EH (cell line): ENCODE measurements at places on chromosomes 13 and 19.

DNA sequence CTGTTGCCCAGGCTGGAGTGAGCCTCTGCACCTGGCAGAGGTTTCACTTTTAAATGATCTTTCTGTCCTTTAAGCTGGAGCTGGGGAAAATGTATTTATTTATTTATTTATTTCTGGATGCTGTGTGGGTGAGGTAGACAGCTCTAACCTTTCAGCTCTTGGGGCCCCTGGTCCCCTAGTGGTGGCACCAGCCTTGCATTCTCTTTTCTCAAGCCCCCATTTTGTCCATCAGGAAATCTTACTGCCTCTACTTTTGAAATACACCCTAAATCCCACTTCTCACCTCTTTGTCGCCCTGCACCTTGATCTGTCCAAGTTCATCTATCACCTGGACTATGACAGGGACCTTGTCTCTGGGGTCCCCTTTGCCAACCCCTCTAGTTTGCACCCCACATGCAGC is 2.1 kb upstream of the B9D2 start:
- DNase-seq, result no peak

GRCh38 chr19:12840091-12841079 is 2.1 kb downstream of the MAST1 start:
- DNase-seq, result peak; percentile 82

DNA sequence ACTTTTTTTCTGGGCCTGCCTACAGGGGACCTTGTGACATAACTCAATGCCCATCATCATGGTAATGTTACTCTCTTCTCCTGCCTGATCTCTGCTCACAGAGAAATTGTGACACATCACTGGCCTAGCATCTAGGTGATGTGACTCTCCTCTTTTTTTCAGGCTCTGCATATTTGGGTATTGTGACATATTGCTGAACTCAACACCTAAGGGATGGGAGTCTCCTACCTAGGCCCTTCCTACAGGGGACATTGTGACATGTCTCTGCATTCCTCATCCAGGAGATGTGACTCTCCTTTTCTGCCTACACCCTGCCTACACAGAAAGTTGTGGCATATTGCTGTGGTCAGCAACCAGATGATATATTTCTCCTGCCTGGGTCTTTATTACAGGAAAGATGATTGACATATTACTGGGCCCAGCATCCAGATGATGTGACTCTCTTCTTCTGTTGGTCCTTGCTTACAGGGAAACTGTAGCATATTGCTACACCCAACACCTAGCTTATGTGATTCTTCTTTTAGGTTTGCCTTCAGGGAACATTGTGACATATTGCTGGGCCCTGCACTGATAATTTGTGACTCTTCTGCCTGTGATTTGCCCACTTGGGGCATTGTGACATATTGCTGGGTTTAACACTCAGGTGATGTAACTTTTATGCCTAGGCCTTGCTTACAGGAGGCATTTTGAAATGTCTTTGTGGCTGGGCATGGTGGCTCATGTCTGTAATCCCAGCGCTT is 21.0 kb upstream of the ZNF254 start:
- DNase-seq, result no peak

- no peak for DNase-seq
These were observed 929.4 kb downstream of the UQCRFS1 start for GRCh38 chr19:28283592-28283991.

- DNase-seq, result peak; percentile 43
These were observed at the start of gene MISP3 for GRCh38 chr19:14072535-14073260. MISP3 (plus strand) TSS chr19:14072786; CDS start chr19:14073310, 524 bp downstream.

GRCh38 chr19:6273701-6274601 is 5.8 kb downstream of the MLLT1 start:
- DNase-seq, result peak; percentile 97

- peak; percentile 76 for DNase-seq
These were observed 72.1 kb downstream of the KLF12 start for GRCh38 chr13:74061926-74062595.

GRCh38 chr13:104875038-104875754 is 1660.3 kb downstream of the EFNB2 start:
- DNase-seq, result no peak

- peak; percentile 34 for DNase-seq
These were observed 7.8 kb downstream of the DIAPH3 start for GRCh38 chr13:60155978-60156377.

GRCh38 chr13:37181620-37182019 is 76.2 kb upstream of the CSNK1A1L start:
- DNase-seq, result no peak

DNA sequence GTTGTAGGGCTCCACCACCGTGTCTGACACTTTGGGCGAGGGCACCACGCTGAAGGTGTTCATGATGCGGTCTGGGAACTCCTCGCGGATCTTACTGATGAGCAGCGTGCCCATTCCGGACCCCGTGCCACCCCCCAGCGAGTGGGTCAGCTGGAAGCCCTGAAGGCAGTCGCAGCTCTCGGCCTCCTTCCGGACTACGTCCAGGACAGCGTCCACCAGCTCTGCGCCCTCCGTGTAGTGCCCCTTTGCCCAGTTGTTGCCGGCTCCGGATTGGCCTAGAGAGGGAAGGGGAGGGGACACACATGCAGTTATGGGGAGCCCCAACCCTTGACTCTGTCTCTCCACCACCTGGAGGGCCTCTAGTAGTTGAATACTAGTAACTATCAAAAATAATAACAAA is 6.2 kb downstream of the TUBB4A start:
- DNase-seq, result no peak

DNA sequence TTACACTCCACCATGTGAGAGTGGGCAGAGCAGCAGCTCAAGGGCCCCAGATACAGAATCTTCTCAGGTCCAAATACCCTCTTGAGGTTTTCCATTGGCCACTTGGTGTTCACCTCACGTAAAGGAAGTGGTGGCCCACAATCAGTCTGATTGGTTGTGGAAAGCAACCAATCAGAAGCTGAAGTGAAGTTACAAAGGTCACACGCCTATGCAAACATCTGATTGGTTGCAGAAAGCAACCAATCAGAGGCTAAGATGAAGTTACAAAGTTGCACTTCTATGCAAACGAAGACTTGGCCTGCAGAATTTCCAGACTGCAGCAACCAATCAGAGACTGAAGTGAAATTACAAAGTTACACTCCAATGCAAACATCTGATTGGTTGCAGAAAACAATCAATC is 14.3 kb upstream of the TM9SF2 start:
- peak; percentile 4 for DNase-seq

DNA sequence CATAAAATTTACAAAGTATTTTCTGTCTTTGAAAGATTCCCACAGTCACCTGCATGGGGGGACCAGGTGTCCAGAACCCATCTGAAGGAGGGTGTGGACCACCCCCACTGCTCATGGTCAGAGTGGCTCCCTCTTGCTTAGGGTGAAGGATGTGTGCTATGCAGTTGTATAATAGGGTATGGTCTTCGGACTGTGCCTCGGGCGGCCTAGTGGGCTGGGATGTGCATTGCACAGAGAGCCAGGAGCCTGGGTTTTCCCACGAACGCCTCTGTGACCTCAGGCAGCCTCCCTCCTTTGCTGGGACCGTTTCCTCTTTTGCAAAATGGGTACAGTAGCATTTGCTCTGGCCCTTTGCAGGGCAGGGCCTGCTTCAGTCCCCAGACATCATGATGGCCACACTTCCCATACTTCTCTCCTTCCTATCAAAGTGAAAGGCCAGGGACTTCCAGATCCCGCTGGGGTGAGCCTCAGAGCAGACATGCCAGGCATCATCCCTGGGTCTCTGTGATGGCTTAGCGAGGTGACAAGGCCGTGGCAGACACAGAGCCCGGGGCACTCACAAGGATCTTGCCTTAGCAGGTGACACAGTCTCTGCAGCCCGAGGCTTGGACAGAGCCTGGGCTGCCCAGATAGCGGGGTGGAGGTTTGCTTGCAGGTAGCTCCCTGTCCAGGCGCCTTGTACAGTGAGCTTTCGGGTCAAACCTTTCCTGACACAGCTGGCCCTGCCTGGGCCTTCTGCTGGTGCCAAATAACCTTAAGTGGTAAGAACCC is 59.4 kb upstream of the ZNF536 start:
- no peak for DNase-seq

- DNase-seq, result no peak
These were observed 10.2 kb upstream of the EBPL start for GRCh38 chr13:49701491-49701890.

DNA sequence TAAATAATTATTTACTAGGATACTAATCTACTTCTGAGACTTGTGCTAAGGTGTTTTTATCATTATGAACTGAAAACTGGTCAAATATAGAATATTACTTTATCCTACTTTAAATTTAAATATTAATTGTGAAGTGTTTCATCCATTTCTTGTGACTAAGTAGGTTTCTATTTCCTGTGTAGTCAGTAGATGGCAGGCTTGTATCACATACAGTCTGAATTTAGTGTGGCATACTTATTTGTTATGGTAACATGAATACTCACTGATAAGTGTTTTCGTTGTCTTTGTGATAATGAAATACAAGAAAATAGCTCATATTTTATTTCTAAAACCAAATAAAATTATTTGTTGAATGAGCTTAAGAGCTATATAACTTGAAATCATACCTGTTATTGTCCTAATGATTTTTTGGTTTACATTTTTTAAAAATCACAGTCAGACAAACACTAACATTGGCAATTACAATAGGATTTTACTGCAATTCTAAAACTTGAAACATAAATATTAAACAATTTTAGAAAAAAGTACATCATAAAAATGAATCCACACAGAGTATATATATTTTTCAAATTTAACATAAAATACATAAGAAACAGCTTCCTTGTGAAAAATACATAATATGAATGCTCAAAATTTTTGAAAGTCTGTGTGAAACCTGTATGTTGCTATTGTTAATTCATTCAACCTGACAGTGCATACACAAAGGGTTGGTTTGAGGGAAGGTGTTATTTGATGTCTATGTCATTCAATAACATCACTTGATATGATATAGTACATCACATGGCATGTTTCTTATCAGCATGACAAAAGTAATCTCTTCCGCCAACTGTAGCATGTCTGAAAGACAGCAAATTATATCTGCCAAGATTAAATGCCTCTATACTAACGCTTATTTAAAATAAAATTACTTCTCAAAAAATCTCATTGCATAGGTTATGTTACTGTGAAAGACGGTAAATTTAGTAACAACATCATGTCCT is 904.8 kb upstream of the PCDH20 start:
- no peak for DNase-seq

DNA sequence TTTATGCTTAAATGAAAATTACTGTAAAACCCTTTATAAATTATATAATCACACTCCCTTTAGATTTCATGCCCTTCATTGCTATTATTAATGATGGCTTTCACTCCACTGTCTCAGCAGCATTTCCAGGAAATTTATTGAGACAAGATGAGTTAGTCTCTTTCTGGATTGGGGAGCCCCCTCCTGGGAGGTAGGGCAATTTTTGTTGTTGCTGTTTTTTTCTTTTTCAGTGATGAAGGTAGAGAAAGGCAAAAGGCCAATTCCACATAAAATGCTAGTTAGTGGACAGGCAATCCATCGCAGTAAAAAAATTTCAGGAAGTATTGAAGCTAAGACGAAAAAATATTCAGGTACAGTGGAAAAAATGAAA is 80.2 kb downstream of the TEX26 start:
- peak; percentile 52 for DNase-seq

DNA sequence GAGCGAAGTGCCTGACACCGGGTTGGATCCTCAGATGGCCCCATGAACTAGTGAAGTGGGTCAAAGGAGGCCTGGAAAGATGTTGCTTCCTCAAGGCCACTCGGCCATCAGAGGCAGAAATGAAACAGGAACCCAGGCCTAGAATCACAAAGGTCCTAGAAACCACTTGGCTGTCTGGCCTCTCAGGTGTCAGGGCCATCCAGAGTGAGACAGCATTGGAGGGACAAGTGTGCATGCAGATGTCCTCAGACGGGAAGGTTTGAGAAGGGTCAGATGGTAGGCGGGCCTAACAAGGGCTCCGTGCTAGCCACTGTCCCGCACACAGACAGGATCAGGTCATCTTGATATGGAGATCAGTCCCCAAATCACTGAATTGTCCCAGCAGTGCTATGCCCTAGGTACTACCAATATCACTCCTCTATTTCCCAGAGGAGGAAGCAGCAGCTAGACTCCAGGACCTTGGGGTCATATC is 14.3 kb downstream of the CCDC97 start:
- DNase-seq, result no peak

DNA sequence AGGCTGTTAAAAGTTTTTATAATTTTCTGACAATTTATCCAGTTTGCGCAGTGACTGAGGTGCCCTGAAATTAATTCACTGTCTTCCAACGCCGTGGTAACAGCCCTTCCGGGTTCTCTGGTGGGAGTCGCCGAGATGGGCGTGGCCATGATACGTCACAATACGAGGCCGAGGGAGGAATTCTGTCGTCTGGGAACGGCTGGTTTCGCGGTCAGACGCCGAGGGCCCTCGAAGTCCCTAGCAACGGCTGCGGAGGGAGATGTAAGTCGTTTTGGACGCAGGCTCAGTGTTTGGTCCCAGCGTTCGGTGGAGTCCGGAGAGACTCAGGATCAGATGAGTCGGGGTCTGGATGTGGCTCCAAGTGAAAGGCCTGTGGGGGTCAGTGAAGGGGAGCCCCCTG is 21.7 kb downstream of the ZNF613 start:
- no peak for DNase-seq

GRCh38 chr13:110129539-110130186 is 177.3 kb downstream of the COL4A1 start:
- no peak for DNase-seq

GRCh38 chr19:39352381-39353255 is 10.4 kb downstream of the SAMD4B start:
- no peak for DNase-seq

GRCh38 chr13:23134542-23134941 is 46.2 kb upstream of the SGCG start:
- DNase-seq, result no peak

GRCh38 chr13:110690516-110690915 is 15.4 kb downstream of the CARS2 start:
- no peak for DNase-seq

DNA sequence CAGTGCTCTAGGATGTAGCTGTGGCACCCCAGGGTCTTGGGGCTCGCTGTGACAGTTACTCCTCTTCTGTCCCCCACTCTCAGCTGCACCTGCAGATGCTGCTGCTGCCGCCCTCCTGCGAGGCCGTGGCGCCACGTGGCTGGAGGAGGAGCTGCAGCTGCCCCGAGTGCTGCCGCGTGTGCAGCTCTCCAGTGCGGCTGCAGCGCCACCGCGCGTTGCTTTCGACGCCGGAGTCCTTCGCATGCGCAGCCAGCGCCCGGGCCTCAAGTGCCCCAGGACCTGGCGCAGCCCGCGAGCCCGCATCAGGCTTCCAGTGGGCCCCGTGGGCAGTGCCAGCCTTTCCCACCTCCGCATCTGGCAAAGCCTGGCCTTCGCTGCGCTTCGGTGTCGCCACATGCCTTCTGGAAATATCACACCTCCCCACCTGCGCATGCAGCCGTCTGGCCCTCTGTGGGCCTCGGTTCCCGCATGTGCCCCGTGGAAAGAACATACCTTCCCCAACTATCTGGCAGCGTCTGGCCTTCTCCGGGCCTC is 692 bp upstream of the ZNF580 start:
- peak; percentile 52 for DNase-seq

DNA sequence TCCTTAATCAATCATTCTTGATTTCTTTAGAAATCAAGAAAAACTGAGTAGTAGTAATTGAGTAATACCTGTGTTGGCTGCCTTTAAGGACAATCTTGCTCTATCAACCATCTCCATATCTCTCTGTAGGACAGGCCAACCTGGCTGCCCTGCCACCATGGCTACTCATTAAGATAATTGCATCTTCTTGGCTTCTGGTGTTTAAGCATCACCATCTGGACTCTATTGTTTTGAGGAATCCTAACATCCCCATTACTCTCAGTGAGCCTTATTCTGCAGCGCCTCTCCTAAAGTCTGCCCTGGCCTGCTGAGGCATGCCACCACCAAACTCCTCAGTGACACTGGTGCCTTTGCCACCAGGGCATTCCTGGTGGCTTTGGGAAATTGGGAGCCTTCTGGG is 442.6 kb upstream of the ZNF507 start:
- no peak for DNase-seq
